WTC11 (cell line): ENCODE measurements at places on chromosomes 1 and 21. TPM values are rescaled to one million over a fixed set of nuclear protein-coding genes. Genes with fewer than 3 reads are reported as not detected.

Gene SH2D1B
- not detected in 3 replicates for total RNA-seq

Gene FNDC7
- total RNA-seq, result 0.28 to 0.71 TPM (median 0.50 TPM) in 3 replicates

Gene HSPA13
- total RNA-seq, result 25.3 to 28.6 TPM (median 25.8 TPM) in 3 replicates

Gene ELAPOR1
- 1.1 to 1.5 TPM (median 1.3 TPM) in 3 replicates for total RNA-seq

Gene KCNAB2
- total RNA-seq, result 9.3 to 10.3 TPM (median 9.6 TPM) in 3 replicates

Gene FLG
- not detected in 3 replicates for total RNA-seq

- no peak overlapping the region for H3K27ac ChIP-seq
- H3K4me3 ChIP-seq, result no peak overlapping the region
- no peaks in the 10 kb centered on the region for H3K27me3 ChIP-seq
- DNase-seq, result no peak
- no peaks in the 10 kb centered on the region for H3K36me3 ChIP-seq
These were observed 84.9 kb downstream of the C4BPA start for GRCh38 chr1:207188901-207189300.

- no peaks in the 10 kb centered on the region for H3K27me3 ChIP-seq
- H3K4me1 ChIP-seq, result no peaks in the 10 kb centered on the region
- H3K36me3 ChIP-seq, result peaks cover 3% of the 10 kb centered on the region; the same call in 1 of the 2 replicates
- no peak overlapping the region for H3K27ac ChIP-seq
These were observed 19.4 kb downstream of the KIF21B start for GRCh38 chr1:201004154-201004553.

GRCh38 chr1:181141431-181141910 lies 53.0 kb downstream of the IER5 start:
- peaks cover 12% of the 10 kb centered on the region for H3K27me3 ChIP-seq
- peaks cover 13% of the 10 kb centered on the region for H3K4me1 ChIP-seq
- H3K36me3 ChIP-seq, result no peaks in the 10 kb centered on the region
- H3K4me3 ChIP-seq, result no peak overlapping the region
- no peak for DNase-seq

DNA sequence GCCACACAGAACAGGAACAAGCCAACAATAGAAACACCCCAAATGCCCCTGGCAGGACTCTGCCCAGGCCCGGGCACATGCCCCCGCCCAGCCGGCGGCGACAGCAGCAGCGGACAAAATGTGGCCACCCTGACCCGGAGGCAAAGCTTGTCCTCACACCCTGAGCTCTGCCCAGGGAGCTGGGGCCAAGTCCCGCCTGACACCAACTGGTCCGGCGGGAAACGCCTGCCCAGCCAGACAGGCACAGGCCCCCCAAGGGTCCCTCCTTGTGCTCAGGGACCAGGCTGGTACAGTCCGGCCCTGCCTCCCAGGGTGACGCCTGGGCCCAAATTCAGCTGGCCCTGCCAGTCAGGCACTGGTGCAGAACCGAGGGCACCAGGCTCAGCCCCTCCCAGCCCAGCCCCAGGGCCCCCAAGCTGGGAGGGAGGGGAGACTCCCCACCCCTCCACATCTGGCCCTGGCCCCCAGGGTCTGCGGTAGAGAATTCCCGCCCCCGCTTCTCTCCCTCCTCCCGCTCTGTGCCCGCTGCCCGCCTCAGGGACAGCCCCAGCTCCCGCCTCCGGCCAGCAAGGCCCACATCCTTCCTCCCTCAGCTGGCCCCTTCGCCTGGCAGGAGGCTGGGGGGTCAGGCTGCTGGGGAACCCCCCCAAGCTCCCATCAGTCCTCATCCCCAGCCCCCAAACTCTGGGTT lies 2.0 kb downstream of the AHDC1 start:
- peak overlapping the region; percentile 77 for H3K4me3 ChIP-seq
- no peak for DNase-seq
- no peak overlapping the region for H3K27ac ChIP-seq
- no peaks in the 10 kb centered on the region for H3K36me3 ChIP-seq
- H3K27me3 ChIP-seq, result no peaks in the 10 kb centered on the region; the same call in 1 of the 2 replicates

GRCh38 chr1:44672961-44673674 lies 1.2 kb downstream of the TMEM53 start:
- H3K4me3 ChIP-seq, result peak overlapping the region; percentile 92
- DNase-seq, result no peak
- peaks cover 23% of the 10 kb centered on the region for H3K4me1 ChIP-seq
- H3K36me3 ChIP-seq, result no peaks in the 10 kb centered on the region
- H3K27ac ChIP-seq, result no peak overlapping the region
- H3K27me3 ChIP-seq, result no peaks in the 10 kb centered on the region

- H3K36me3 ChIP-seq, result peaks cover 94% of the 10 kb centered on the region
- no peaks in the 10 kb centered on the region for H3K27me3 ChIP-seq
- no peaks in the 10 kb centered on the region for H3K4me1 ChIP-seq
- DNase-seq, result no peak
- no peak overlapping the region for H3K4me3 ChIP-seq
These were observed 42.5 kb upstream of the SYT2 start for GRCh38 chr1:202752774-202753173.

DNA sequence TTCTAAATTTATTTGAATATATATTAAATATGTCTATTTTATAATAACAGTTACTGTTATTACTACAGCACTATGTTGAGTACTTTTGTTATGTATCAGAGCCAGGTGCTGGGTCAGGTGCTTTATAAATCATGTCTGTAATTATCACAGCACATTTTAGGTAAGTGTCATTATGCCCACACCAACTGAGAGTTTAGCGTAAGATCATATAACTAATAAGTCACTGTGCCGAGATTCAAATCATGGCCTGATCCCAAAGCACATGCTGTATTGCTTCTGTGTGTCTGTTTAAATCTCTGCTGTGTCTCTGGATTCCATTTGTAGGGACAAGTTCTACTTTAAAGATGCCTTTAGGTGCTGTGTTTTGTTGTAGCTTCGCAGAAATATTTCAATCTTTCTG lies 1.9 kb downstream of the GPSM2 start:
- peaks cover 8% of the 10 kb centered on the region for H3K27me3 ChIP-seq
- no peaks in the 10 kb centered on the region for H3K36me3 ChIP-seq
